GM03348 (cell line): ENCODE measurements at places on chromosomes 7 and 10.

DNA sequence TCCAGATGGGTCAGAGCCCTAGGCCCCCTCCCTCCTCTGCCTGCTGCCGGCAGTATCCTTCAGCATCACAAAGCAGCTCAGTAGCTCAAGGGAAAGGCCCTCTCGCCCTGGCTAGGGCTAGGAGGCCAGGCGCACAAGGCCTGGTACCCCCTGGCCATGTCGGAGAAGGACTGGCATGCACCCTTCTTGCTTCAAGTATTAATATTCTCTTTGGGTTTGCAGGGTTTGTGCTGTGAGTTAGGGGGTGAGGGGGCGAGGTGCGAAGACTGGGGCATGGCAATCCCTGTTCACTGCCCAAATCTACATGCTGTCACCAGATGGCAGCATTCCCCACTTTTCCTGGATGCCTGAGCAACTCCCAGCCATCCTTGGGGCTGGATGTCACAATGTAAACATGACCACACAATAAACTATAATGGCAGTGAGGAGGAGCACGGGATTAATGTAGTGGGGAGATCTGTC lies 105.2 kb downstream of the NEURL1 start:
- DNase-seq: peak; percentile 87

GRCh38 chr7:157054927-157055326 lies 44.5 kb upstream of the MNX1 start:
- no peak for DNase-seq

- DNase-seq: peak; percentile 54
Observed at GRCh38 chr7:137670222-137671064, 176.3 kb downstream of the DGKI start.

DNA sequence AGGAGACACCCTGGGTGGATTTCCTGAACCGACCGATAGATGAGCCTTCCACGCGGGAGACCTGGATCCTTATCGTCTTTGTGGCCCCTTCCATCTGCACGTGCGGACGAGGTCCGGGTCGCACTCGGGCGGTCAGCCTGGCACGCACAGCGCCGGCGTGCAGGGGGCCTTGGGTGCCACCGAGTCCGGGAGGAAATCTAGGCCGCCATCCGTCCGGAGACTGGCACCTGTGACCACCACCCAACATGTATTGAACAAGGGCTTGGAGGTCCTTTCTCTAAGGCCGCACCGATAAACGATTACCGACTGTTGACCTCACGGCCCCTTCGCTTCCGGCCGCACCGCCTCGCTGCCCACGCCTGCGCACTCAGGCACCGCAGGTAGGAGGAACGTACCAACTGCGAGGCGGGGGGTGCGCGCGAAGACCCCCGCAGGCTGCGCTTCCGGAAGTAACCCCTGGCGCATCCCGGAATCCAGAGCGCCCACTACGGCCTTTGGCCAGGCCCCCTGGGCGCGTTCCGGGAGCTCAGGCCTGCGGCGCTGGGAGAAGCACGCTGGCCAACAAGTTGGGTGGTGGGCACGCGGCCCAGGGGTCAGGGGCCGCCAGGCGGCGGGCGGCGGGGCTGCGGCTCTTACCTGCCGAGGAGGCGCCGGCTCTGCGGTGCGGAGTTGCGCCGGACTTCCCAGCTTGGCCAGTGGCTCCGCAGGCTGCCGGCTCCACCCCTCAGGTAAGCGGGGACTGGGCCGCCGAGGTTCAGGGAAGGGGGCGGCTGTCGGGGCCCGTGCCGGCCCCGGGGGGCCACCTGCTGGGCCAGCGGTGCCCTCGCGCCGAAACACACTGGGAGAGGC lies at the start of the genes ACTR3C and LRRC61:
Gene ACTR3C, minus strand, starts transcription at position 713 of the 849 bp plus-strand sequence. CDS start 28,249 bp downstream, outside the sequence.
Gene LRRC61, plus strand, starts transcription at position 523 of the 849 bp plus-strand sequence. CDS start 13,507 bp downstream, outside the sequence.
- peak; percentile 2 for DNase-seq

GRCh38 chr10:133464582-133465031 lies 10.9 kb downstream of the SCART1 start:
- DNase-seq: peak; percentile 4

DNA sequence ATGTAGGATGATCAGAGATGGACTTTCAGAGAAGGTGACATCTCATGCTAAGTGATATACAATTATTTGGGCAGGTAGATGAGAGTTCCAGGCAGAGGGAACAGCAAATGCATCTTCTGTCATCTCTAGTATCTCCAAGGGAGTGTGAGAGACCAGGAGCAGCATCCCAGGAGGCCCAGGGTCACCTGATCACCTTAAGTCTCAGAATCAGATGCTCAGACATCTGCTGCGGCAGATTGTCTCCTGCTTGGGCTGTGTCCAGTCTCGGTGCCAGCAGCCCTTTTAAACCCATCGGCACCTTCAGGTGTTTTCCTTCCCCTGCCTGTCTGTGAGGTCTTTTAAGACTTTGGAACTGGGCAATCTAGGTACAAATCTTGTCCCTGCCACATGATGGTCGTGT lies 690.6 kb downstream of the LRMDA start:
- DNase-seq: no peak

DNA sequence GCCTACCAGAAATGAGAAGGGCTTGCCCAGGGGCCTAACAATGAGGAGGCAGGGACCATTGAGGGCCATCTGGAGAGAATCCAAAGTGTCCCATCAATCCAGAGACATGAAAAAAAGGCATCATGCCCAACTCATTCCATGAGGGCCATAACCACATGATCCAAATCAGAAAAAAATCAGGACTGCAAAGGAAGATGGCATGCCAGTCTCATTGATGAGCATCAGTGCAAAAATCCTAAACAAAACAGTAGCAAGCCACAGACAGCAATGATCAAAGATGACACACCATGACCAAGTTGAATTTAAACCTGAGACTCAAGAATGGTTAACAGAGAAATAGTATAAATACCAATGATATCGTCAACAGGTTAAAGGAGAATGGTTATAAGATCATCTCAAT lies 7.0 kb upstream of the CYP3A4 start:
- DNase-seq: no peak

GRCh38 chr7:101066141-101066832 lies 19.0 kb upstream of the TRIM56 start:
- DNase-seq: peak; percentile 4

DNA sequence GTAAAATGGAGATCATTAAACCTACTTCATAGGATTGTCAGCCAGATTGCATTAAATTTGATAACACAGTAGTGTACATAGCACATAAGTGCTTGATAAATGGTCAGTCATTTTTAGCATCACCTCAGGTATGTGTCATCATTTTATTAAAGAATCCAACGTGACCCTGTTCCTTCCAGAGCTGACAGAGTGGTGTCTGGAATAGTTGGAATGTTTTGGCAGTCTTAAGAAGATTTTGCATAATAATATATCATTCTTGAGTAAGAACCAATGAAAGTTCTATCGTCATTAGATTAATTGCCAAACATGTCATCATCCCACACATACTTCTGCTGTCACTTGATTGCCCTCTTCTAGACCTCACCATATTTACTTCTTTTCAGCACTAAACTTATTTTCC lies 451.4 kb upstream of the POM121L12 start:
- no peak for DNase-seq

- peak; percentile 62 for DNase-seq
Observed at GRCh38 chr10:114825513-114826253, 4.1 kb downstream of the FHIP2A start.

GRCh38 chr7:117619681-117620080 lies 139.9 kb downstream of the CFTR start:
- no peak for DNase-seq

DNA sequence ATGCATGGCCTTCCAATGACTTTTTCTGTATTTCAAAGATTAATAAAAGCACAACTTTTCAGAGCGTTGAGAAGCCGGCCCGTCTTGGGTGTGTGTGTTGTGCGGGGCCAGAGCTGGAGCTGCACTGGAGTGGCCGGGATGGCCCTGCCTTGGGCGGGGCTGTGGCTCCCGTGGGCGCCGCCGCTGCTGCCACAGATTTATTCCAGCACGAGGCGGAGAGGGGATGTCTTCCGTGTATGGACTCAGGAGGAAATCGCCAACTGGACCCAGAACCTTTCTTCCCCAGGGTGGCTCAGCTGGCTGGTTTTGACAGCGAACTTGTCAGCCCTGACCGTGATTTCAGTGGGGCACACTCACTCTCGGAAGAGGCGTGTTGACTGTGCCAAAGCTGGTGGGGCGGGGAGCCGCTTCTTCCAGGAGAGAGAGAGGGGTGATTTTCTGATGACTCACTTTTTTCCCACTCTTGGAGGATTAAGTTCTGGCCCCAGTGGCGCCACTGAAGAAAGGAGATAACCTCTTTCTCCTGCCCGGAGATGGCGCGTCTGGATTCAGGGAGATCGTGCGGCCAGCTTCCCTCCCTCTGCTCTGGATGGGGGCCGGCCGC lies 72.4 kb downstream of the DNAJB6 start:
- DNase-seq: no peak
